ENCODE measurements at places on chromosomes 11 and 22.

- no peaks in the 10 kb centered on the region for H3K4me1 ChIP-seq
- DNase-seq, result no peak
- H3K27me3 ChIP-seq, result peaks cover 40% of the 10 kb centered on the region
Observed at GRCh38 chr22:48952256-48953102, 875.2 kb downstream of the BRD1 start.

- H3K4me3 ChIP-seq, result no peak overlapping the region
- no peaks in the 10 kb centered on the region for H3K4me1 ChIP-seq
- no peak overlapping the region for H3K27ac ChIP-seq
- no peak for DNase-seq
- no peaks in the 10 kb centered on the region for H3K27me3 ChIP-seq
Observed at GRCh38 chr22:20011993-20012740, 4.5 kb downstream of the ARVCF start.

GRCh38 chr11:46238078-46238966 is 39.1 kb upstream of the CREB3L1 start:
- peak overlapping the region; percentile 79 for H3K4me3 ChIP-seq
- no peak for DNase-seq
- H3K27me3 ChIP-seq, result no peaks in the 10 kb centered on the region
- peak overlapping the region; percentile 46 for H3K27ac ChIP-seq
- H3K4me1 ChIP-seq, result no peaks in the 10 kb centered on the region
- H3K36me3 ChIP-seq, result no peaks in the 10 kb centered on the region

DNA sequence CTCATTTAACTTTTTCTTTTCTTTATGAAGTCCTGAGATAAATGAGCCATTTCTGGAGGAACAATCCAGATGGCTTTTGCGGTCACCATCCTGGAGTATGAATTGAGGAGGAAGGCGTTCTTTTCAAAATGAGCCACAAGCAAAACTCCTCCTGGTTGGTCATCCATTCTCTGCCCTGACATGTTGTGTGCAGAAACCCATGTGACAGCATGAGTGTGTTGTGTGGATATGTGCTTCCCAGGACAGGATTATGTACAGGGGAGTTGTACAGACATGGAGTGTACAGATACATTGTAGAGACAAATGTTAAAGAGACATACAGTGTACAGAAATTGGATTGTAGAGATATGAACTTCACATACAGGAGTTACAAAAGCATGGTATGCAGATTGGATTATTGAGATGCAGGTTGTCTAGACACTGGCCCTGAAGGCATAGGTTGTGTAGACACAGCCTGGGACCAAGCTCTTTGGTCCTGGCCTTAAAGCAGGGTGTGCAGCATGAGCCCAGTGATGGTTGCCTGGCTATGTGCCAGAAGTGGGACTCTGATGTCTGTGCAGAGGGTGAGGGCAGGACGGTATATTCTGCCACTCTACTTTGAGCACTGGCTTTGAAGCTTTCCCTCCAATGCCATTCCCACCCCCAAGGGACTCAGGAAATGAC is 178.5 kb upstream of the ZBED5 start:
- no peak overlapping the region for H3K4me3 ChIP-seq
- no peaks in the 10 kb centered on the region for H3K27me3 ChIP-seq
- H3K27ac ChIP-seq, result no peak overlapping the region
- no peak for DNase-seq

DNA sequence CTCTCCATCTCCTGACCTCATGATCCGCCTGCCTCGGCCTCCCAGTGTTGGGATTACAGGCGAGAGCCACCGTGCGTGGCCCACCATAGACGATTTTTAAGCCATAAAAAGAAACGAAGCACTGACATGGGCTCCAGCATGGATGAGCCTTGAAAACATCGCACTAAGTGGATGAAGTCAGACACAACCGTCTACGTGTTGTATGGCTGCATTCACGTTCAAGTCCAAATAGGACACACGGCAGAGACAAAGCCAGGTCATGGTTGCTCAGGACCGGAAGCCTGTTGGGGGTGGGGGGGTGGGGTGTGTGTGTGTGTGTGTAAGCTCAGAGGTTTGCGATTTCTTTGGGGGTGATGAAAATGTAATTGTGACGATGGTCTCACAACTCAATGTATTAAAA is 10.0 kb downstream of the RRP7A start:
- H3K36me3 ChIP-seq, result no peaks in the 10 kb centered on the region
- H3K27me3 ChIP-seq, result no peaks in the 10 kb centered on the region
- DNase-seq, result no peak
- no peak overlapping the region for H3K27ac ChIP-seq

- no peak overlapping the region for H3K27ac ChIP-seq
- no peak overlapping the region for H3K4me3 ChIP-seq
- H3K4me1 ChIP-seq, result peaks cover 9% of the 10 kb centered on the region
- DNase-seq, result no peak
- no peaks in the 10 kb centered on the region for H3K36me3 ChIP-seq
Observed at GRCh38 chr22:29840498-29840897, 2.4 kb upstream of the ASCC2 start.

DNA sequence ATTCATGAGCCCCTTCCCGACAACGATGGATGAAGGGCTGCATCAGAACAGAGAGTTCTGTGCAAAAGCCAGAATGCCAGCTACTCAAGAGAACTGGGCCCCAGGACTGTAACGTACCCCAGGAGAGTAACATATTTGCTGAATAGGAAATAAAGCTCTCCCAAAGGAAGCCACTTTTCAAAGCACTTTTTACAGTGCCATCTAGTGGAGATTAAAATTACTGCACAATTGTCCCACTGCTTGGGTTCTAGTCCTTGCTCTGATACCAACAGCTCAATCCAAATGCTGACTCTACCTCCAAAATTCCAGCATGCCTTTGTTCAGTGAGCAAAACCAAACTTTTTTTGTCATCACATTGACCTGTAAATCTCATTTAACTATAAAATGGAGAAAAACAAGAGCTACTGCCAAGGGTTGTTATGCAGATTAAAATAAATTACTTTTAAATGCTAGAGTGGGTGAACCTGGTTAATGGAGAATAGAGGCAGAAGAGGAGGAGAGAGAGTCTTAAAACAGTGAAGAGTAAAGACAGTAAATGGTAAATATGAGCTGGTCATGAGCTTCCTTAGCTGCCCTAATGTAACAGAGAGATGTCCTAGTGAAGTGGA is 87.6 kb upstream of the FSHB start:
- DNase-seq, result no peak
- H3K36me3 ChIP-seq, result no peaks in the 10 kb centered on the region
- no peaks in the 10 kb centered on the region for H3K27me3 ChIP-seq
- no peak overlapping the region for H3K4me3 ChIP-seq
- H3K27ac ChIP-seq, result no peak overlapping the region

DNA sequence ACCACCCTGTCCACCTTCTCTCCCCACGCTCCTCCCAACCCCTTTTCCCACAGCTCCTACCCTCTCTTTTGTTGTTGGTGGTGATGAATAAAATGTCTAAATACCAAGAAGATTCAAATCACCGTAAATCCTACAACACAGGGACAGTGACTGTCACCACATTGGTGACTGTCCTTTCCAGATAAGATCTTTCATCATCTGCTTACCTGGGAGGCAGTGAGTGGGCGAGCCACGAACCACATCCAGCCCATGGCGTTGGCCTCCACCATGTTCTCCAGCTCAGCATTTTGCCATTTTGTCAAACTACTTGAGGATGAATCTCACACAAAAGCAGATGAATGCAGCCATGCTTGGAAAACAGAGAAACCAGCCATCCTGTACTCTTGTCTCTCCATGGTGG is 6.7 kb upstream of the CYTH4 start:
- no peaks in the 10 kb centered on the region for H3K27me3 ChIP-seq
- no peak overlapping the region for H3K4me3 ChIP-seq
- H3K4me1 ChIP-seq, result no peaks in the 10 kb centered on the region
- no peaks in the 10 kb centered on the region for H3K36me3 ChIP-seq

- H3K4me1 ChIP-seq, result peaks cover 8% of the 10 kb centered on the region
- no peak overlapping the region for H3K27ac ChIP-seq
- H3K36me3 ChIP-seq, result no peaks in the 10 kb centered on the region
- no peak for DNase-seq
- H3K4me3 ChIP-seq, result peak overlapping the region; percentile 50
- H3K27me3 ChIP-seq, result no peaks in the 10 kb centered on the region
Observed at GRCh38 chr11:79441461-79441875, 638 bp upstream of the TENM4 start.

DNA sequence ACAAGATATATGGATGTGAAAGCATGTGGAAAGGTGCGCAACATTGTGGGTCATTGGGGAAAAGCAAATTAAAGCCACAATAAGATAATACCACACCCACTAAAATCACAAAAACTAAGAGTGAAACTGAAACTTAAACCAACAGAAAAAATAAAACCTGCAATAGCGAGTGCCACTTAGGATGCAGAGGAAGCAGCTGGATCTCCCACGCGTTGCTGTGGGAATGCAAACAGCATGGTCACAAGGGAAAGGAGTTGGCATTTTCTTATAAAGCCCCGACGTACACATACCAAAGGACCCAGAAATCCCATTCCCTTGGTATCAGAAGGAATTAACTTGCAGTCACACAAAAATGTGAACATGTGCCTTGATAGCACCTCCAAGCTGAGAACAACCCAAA is 712.0 kb downstream of the TBC1D22A start:
- H3K27ac ChIP-seq, result no peak overlapping the region
- H3K4me1 ChIP-seq, result no peaks in the 10 kb centered on the region
- no peak for DNase-seq
- H3K4me3 ChIP-seq, result no peak overlapping the region
- H3K36me3 ChIP-seq, result no peaks in the 10 kb centered on the region

Measured in breast epithelium (tissue), 4 donors.